ENCODE measurements at places on chromosomes 5 and 9. TPM values are rescaled to one million over a fixed set of nuclear protein-coding genes. Genes with fewer than 3 reads are reported as not detected.

DNA sequence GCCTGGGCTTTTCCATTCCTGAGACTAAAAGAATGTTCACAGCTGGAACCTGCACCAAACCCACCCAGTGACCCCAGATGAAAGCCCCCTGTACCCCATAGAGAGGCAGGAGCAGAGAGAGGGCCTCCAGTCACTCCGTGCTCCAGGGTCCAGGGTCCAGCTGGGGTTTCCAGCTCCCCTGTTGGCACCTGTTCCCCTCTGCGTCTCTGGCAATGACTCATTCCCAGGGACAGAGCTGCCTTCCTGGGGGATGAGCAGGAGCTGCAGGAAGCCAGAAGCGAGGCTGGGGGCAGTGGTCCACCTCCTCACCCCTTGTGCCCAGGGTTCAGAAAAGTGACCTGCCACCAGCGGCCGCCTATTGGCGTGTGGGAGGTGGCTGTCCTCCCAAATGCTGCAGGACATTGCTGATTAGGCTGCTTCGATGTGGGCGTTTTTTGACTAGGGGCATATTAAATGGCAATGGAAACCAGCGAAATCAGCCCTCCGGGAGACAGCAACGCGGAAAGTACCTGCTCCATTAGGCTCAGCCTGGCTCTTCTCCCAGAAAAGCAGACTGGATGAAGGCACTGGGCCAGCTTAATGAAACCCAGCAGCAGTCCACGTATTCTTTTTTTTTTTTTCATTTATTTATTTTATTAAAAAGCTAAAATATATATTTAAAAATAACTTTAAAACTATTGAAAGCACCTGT lies 97.4 kb downstream of the DAP start:
- no peak for DNase-seq

DNA sequence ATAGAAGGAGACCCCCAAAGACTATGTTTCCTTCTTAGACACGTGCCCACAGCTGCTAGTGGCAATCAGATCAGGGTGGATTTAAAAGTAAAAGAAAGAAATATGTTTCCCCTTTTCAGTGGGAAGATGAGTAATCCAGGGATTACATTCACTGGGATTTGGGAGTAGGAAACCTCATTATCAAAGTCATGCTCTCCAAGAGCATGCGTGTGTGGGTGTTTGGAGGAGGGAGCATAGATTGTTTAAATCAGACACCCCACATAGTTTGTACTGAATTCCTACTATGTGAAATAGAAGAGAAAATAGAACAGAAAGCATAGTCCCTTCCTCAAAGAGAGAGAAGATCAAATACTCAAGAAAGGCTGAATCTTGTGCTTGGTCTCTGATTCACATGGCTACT lies 65.5 kb upstream of the TBCA start:
- no peak for DNase-seq

DNA sequence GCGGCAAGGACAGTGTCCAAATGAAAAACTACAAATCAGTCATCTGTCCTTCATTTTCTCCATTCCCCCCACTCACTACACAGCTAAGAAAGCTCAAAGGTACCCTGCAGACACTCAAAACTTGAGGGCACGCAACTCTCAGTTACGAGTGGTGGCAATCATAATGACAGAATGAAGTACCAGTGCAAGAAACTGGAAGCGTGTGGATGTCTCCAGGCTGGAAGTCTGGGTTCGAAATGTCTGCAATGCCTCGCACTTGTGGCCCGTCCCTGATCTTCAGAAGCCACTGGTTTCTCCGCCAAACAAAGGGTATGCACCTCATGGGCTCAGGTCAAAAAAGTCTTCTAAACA lies 597 bp upstream of the CENPH start:
- DNase-seq = no peak

DNA sequence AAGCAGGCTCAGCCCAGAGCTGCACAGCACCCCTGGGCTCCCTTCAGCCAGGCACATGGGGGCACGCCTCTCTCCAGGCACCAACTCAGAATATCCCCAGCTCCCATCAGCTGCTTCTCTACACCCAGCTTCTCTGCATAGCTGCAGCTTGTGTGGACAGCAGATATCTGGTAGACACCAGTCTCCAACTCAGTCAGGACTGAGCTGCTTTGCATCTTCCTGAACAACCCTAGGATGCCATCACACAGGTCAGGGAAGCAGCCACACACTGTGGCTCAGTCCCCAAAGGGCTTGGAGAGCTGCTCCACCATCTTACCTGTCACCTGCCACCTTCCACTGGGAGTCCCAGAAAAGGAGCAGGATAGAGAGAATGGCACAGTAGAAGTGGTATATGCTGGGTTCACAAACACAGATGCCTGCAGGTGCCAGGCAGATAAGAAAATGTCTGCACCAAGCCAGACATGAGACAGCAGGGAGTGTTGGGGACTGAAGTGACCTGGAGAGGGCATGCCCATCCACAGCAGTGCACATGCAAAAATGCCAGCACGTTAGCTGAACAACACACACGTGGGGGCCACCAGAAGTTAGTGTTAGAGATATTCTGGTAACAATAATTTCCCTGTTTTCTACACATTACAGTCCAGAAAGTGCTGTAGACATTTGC lies 42.0 kb downstream of the THBS4 start:
- no peak for DNase-seq

The WNK2 gene
- total RNA-seq = 87.2 TPM

The EEIG1 gene
- 51.3 TPM for total RNA-seq

The FANCC gene
- 15.2 TPM for total RNA-seq

- DNase-seq = no peak
Measured at GRCh38 chr9:121612511-121612998, 38.9 kb upstream of the DAB2IP start.

- DNase-seq = no peak
Measured at GRCh38 chr9:112299514-112299913, 33.9 kb downstream of the PTBP3 start.

GRCh38 chr9:118578467-118578866 lies 790.8 kb downstream of the BRINP1 start:
- DNase-seq = no peak

DNA sequence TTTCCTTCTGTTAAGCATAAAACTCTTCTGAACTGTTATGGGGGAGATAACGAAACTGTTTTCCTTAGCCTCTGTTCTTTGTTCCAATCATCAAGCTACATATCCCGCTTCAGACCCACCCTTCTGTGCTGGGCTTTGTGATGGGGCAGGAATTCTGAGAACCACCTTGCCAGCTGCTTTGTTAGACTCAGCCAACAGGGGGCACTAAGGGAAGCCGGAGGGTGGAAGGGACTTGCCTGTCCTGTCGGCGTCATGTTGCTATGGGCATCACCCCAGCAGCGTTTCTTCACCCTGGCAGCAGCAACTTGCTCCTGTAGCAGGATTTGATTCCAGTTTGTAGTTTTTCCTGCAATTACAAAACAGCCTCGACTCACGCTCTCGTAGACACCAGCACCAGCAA lies 169.1 kb downstream of the CAAP1 start:
- DNase-seq = peak; percentile 56

DNA sequence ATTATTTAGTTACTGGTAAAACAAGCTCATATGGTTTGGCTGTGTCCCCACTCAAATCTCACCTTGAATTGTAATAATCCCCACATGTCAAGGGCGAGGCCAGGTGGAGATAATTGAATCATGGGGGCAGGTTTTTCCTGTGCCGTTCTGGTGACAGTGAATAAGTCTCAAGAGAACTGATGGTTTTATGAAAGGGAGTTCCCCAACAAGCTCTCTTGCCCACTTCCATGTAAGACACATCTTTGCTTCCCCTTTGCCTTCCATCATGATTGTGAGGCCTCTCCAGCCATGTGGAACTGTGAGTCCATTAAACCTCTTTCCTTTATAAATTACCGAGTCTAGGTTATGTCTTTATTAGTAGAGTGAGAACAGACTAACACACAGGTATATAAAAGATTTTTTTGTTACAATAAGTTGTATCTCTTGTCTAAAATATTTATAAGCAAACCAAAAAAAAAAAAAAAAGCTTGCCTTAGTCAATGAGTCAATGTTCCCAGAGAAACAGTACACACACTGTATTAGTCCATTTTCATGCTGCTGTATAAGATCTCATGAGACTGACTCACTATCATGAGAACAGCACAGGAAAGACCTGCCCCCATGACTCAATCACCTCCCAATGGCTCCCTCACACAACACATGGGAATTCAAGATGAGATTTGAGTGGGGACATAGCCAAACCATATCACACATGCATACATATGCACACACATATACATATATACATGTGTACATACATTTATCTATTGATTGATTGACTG lies 138.3 kb downstream of the BASP1 start:
- DNase-seq = no peak

GRCh38 chr9:11443631-11444030 lies 830.8 kb upstream of the PTPRD start:
- no peak for DNase-seq

DNA sequence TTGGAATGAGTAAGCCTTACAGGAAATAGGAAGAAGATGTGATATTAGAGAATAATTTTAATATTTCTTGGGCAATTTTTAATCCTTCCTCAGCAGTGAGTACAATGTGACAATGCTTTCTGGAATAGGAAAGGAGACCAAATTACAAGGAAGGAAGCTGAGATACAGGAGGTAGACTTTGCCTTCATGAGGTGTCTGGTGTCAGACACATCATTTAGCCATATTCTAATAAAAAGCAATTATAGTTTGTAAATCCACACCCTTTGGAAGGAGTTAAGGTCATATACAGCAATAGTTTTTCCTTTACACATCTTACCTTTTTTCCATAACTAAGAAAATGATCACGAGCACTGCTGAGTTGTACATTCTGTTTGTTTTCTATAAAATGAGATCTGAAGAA lies 390.4 kb downstream of the SH3GL2 start:
- no peak for DNase-seq

- DNase-seq = no peak
Measured at GRCh38 chr5:175202463-175203068, 241.4 kb downstream of the DRD1 start.

- DNase-seq = no peak
Measured at GRCh38 chr5:61614606-61615005, 282.5 kb downstream of the ZSWIM6 start.

DNA sequence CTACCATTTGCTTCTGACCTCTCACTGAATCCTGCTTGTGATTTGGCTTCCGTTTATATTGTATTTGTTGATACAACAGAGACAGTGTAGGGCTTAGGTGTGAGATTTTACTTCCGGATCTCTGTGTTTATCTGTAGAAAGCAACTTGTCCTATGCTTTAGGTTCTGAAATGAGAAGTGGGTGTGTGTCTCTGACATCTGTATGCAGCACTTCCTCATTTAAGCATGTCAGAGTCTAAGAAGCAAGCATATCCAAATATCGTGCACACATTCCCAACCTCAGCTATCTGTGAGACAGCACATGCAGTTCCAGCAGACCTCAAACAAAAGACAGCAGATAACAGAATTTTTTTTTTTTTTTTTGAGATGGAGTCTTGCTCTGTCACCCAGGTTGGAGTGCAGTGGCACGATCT lies 16.3 kb downstream of the KLF9 start:
- DNase-seq = no peak

DNA sequence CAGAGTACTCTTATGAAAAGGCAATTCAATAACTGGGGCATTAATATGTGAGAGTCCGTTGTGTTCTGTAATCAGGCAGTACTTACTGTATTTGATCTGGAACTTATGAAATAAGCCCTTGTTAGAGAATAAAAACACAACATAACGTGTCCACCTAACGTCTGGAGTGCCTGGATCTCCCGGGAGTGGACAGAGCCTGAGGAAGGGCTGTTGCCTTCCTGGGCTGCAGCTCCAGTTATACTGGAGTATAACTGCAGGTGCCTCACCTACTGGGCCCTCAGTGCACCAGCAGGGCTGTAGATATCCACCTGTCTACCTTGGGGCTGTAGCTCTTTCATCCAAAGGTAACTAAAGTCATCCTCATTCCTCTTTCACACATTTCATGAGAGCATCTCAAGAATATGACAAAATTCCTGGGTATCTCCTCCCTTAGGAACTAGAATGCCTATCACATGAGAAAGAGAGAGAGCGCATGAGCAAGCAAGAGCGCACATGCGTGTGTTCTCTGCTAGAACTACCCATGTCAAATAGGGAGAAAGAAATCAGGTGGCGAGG lies 200.1 kb downstream of the GAPVD1 start:
- no peak for DNase-seq

DNA sequence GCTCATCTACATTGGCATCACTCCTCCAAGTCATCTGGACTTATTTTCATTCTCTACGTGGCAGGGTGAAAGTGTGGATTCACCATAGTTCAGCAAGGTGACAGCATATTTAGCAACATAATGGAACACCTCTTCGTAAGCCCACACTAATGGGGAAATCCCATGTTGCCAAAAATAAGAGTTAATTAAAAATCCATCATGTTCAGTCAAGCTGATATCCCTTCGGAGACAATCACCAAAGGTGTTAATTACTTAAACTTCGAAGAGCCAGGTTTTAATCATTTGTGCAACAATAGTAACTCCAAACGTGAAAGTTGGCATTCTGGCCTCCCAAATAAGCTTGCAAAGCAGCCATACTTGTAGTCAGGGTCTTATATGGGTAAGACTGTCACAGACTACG lies 242.9 kb downstream of the NSG2 start:
- no peak for DNase-seq

The HSPB3 gene
- not detected for total RNA-seq

The SEC16A gene
- 49.0 TPM for total RNA-seq

DNA sequence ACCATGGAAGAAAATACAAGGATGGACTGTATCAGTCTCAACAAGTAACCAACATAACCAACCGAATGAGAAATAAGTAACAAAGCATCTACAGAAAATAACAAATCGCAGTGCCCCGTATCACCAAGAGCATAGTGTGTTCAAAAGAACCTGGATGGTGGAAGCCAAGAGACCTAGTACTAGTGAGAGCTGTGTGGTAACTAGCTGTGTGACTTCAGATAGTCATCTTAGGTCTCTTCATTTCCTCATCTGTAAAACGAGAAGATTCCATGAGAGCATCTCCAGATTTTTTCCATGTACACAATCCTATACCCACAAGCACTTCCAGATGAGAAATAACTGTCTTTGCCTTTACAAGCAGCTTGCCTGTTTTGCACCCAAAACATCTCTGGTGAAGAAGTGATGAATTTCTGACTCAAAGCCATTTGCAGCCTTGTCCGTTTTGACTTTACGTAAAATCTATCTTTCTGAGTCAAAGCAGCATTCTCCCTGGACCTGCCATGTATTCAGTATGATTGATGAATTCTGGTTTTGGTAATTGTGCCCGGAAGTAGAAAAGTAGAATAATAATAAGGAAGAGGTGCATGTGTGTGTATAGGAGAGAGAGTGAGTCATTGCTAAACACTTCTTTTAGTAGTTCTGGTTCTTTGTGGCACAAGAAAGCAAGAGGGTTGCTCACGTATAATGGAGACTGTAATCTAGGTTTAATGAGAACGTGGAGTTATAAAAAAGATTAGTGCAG lies 41.0 kb downstream of the AOPEP start:
- DNase-seq = no peak

- no peak for DNase-seq
Measured at GRCh38 chr5:113552137-113552536, 38.6 kb downstream of the YTHDC2 start.

The BARHL1 gene
- not detected for total RNA-seq

- DNase-seq = no peak
Measured at GRCh38 chr9:109551651-109552050, 53.5 kb upstream of the PTPN3 start.

- no peak for DNase-seq
Measured at GRCh38 chr5:30667293-30667692, 526.2 kb upstream of the CDH6 start.

The MUSK gene
- total RNA-seq = not detected

The WDR38 gene
- not detected for total RNA-seq

The HSD17B4 gene
- 369 TPM for total RNA-seq

- DNase-seq = no peak
Measured at GRCh38 chr5:40490464-40491111, 189.1 kb upstream of the PTGER4 start.

Data from H1 (cell line).